Large intestine (tissue), 12 donors: ENCODE measurements at places on chromosomes 7 and 10.
A peak's percentile ranks its signal among the peaks of the same experiment; 100 is the strongest.

DNA sequence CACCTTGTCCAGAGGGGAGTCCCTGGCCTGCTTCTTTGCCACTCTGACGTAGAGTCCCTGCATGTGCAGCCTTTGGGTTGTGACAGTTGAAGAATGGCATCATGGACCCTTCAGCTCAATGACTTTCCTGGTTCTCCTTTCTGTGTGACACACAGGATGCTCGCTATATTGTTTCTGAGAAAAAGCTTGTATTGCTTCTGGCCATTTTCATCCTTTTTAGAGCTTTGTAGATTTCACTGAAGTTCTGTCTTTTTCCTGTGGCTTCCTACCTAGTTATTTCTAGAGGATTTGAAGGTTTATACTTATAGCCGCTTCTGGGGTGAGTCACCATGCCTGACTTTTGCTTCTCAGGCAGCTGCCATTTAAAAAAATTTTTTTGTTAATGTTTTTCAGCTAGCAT, 27.0 kb downstream of the SND1 start:
- DNase-seq = no peak

GRCh38 chr10:72067463-72068125, 20.8 kb downstream of the SPOCK2 start:
- no peak for DNase-seq

GRCh38 chr10:46266306-46266985, 20.4 kb upstream of the ANTXRL start:
- no peak for DNase-seq

DNA sequence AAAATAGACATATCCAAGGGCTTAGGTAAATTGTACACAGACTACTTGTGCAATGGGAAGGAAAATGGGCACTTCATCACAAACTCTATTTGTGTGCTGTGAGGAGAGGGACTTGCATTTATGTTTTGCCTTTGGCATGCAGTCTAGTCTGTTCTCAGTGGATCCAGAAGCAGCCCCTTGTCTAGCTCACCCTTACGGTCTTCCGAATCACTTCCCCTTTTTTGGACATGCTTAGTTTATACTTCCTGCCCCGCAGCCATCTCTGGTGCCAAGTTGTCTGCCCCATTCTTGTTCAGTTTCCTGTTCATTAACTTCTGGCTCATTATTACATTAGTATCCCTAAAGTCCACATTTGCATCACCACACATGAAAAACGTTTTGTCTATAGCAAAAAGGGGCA, 161.6 kb downstream of the NRCAM start:
- no peak for DNase-seq

DNA sequence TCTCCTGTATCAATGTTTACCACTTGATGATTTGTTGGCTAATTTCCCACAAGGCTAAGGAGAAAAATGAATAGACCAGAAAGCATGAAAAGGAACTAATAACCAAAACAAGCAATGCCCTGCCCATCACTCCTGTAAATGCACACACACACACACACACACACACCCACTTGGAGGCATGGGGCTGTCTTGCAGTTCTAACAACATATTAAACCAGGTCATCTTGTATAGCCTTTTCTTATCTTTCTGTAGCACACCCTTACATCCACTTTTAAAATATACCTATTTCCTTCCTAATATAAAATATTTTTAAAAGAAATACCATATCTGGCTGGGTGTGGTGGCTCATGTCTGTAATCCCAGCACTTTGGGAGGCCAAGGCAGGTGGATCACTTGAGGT, 105.3 kb downstream of the CTTNBP2 start:
- DNase-seq = no peak

- no peak for DNase-seq
These were observed 134.1 kb downstream of the ADARB2 start for GRCh38 chr10:1603181-1603580.

GRCh38 chr7:39299695-39300094, 266.5 kb upstream of the YAE1 start:
- DNase-seq = no peak

DNA sequence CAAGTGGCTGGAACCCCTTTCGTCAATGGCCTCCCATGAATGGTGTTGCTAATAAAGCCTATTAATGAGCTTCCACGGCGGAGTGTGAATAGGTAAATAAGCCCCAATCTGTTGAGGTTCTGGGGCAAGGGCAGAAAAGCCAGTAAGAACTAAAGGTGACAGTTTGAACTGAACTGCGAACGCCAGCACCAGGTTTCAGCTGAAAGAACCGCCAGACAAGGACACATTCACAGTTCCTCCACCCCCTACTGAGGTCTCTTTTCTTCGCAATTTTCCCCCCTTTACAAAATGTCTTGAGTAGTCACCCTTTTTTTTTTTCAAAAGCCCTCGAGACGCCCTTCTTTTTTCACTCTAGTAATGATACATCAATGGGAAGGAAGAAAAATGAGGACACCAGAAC, 2.4 kb upstream of the FGFR2 start:
- no peak for DNase-seq

DNA sequence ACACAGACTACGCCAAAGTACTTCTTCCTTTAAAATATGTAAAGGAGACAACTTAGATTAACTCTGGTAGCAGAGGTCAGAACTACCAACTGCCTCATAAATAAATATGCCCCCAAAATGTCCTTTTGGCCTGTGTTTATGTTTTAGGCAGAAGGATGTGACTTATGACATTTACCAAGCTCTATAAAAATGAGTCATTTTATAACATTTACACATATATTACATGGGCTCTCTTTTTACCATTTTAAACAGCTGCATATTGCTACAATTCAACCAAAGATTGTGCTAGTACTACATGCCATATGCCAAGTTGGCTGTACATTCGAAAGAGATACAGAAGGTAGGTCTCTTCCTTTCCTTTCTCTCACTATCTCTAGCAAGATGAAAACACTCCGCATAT, 12.4 kb downstream of the ABLIM1 start:
- no peak for DNase-seq

GRCh38 chr7:155084969-155085368, 14.8 kb downstream of the HTR5A start:
- no peak for DNase-seq

GRCh38 chr7:130961128-130961601, 227.2 kb upstream of the KLF14 start:
- DNase-seq = no peak

GRCh38 chr10:110613341-110613995, 30.7 kb upstream of the RBM20 start:
- DNase-seq = no peak

- DNase-seq = no peak
These were observed 6.6 kb downstream of the BBIP1 start for GRCh38 chr10:110912374-110912773.

- DNase-seq = no peak
These were observed 186.4 kb downstream of the EBF3 start for GRCh38 chr10:129777687-129778086.

GRCh38 chr7:24868741-24869140, 111.2 kb downstream of the OSBPL3 start:
- no peak for DNase-seq

DNA sequence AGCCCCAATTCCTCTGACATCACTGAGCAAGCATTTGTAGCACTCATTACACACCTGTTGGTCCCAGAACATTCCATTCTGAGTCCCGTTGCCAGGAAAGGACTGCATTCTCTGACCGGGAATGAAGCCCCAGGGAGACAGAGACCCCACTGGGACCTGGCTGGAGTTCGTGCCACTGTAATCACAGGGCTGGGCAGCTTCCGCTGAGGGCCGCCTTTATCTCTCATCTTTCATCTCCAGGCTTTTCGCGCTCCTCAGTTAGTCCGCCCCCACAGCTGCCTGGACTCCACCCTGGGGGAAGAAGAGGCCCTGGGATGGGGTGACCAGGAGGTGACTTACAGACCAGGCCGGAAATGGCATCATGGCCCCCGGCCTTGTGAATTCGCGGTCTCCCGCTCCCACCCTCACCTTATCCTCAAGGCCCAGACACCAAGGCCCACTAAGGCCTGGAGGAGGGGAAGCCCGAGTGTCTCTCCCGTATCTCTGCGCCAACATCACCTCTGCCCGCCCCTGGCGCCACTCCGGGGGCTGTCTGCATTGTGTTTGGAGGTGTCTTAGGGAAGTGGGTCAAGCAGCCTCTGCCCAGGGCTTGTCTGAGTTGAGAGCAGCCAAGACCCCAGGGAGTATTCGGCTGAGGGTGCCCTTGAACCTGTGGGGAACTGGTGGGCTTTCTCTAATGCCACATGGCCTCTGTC, 75.4 kb downstream of the PROSER2 start:
- no peak for DNase-seq

DNA sequence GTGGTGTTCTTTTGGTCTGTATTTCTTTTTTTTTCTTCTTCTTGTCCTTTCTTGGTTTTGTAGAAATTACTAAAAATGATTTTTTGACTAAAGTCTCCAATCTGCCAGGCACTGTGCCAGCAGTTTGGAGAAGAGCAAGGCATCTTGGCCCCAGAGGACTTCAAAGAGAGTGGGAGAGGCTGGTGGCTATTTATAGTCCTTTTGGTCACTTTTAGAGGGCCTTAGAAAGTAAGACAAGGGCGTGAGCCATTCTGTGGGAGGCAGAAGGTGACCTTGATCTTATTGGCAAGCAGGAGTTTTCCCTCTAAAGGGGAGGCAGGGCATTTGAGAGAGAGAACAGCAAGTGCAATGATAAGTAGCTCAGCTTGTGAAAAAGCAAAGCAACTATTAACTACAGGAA, 211.9 kb downstream of the GALNT17 start:
- DNase-seq = no peak

DNA sequence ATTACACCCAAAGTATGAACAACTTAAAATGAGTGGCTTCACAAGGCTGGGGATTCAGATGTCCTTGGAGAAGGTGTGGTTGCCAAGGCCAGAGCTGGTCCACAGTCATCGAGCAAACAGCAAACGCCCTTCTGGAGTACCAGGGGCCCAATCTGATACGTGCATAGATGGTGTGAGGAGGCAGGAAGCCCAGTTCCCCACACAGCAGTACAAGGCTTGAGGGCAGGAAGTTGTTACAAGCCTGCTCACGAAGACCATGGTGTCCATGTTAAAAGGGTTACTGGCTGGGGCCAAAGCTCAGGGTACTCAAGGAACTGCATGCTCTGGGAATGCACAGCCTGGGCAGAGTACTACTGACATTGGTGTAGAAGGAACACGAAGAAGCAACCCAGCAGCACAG, 4.6 kb upstream of the ANKRD26 start:
- no peak for DNase-seq

GRCh38 chr7:73642834-73643233, 18.5 kb upstream of the MLXIPL start:
- no peak for DNase-seq

DNA sequence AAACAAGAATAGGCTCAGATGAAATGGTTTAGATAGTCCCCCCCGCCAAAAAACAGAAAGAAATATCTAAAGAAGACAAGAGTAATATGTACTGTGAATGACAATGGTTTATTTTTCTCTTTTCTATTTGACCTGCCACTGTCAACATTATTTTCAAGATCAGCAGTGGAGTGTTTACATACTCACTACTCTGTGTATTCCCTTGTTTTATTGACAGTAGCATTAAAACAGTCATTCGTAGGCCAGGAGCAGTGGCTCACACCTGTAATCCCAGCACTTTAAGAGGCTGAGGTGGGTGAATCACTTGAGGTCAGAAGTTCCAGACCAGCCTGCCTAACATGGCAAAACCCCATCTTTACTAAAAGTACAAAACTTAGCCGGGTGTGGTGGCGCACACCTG, 245.3 kb upstream of the SLC26A5 start:
- no peak for DNase-seq

GRCh38 chr7:43480581-43480980, 102.3 kb upstream of the STK17A start:
- DNase-seq = no peak

DNA sequence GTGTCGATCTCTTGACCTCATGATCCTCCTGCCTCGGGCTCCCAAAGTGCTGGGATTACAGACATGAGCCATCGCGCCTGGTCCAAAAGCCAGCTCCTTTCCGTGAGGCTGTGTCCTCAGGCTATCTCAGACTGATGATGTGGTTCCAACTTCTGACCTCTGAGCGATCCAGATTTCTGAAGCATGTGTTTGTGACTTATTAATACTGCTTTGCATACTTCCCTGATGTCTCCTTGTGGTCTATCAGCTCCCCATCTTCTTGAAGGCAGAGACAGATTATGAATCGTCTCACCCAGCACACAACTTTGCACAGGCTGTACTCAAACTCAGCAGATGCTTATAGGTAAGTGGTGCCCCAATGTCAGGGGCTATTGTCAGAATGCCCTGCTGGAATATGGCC, 2.0 kb upstream of the PLPP4 start:
- DNase-seq = no peak

- no peak for DNase-seq
These were observed 4.3 kb downstream of the NCOA4 start for GRCh38 chr10:46026106-46026505.

GRCh38 chr10:7610651-7611389, 55.9 kb downstream of the ITIH5 start:
- no peak for DNase-seq

DNA sequence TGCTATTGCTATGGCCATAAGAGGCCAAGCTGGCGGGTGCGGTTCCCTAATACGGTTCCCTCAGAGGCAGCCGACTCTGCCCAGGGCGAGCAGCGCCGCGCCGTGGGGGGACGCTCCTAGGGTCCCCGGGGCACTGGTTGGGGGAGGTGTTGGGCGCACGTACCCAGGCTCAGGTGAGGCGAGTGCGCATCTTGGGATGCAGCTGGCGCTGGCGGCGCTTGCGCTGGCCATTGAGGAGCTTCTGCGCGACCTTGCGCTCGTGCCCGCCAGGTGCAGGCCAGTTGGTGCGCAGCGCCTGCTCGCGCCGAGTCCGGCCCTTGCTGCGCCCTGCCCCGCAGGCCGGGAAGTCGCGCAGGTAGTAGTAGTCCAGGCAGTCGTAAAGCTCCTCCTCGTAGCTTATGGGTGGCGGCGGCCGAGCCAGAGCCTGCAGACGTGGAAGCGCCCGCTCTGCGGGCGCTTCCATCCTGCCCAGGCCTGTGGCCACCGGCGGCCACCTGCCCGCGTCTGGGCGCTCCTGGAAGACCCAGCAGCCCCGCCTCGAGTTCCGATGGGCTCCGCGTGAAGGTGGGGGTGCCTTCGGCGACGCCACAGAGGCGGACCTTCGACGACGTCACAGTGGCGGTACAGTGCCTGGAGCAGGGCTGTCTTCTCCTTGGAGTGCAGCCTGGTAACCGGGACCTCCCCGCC, at the start of gene NUPR2:
Gene NUPR2 (minus strand): TSS at position 566 of the 687 bp plus-strand sequence. CDS start 103 bp downstream, at position 463.
- no peak for DNase-seq

GRCh38 chr10:91296471-91296870, 76.0 kb downstream of the PCGF5 start:
- peak; percentile 62 for DNase-seq

DNA sequence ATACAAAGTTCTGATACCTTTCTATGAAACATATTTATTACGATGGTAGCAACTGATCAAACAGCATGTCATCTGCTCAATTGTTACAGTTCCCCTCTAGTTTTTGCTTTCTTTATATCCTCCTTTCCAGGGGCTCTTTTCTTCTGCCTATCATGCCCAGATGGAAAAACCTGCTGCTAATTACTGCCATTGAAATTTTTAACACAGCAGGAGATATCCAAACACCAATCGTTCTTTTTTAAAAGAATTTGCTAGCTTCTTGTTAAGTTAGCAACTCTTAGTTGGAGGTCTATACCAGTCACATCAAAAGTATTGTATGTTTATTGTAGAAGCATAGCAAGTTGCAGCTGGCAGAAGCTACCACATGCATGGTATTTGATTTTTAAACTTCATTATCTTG, 768.5 kb downstream of the NXPH1 start:
- no peak for DNase-seq
